ENCODE measurements at places on chromosomes 7 and 10. TPM values are rescaled to one million over a fixed set of nuclear protein-coding genes. Genes with fewer than 3 reads are reported as not detected.

DNA sequence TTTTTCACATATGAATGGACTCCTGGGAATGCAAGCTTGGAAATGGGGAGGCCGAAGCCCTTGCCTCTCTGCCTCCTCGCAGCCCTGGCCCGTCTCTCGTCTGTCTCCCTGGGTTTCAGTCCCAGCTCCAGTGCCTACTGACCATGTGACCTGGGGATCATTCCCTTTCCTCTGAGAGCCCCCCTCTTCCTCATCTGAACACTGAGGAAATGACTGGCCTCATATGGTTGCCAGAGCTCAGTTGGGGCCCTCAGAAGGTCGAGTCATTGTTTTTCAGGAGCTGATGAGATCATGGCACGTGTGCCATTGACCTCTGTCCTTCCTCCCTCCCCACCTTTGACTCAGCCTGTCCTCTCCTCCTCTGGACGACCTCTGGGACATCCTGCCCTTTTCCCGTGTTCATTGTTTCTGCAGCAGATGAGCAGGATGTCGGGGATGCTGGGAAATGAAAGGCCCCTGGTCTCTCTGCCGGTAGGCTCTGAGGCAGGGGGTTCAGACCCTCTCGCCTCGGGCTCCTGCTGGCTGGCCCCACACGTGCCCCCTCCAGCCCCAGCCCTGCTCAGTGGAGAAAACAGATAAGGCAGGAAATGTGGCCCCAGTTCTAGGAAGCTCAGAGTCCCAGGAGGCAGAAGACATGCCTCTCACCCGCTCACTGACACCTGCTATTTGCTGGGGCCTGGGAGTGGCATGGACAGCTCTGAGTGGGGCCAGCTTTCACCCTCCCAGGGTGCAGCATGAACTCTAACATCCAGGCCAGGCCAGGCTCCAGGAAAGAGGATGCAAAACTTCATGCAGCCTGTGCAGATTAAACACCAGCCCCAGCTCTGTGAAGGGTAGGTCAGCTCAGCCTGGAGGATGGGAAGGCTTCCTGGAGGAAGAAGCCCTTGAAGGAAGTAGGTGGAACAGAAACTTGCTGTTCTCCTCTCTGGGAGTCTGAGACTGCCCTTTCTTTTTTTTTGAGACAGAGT is 8.3 kb upstream of the PPP1R35 start:
- H3K27me3 ChIP-seq: no peaks in the 10 kb centered on the region
- H3K27ac ChIP-seq: peak overlapping the region; percentile 82
- no peak for DNase-seq
- H3K4me1 ChIP-seq: peaks cover 14% of the 10 kb centered on the region

DNA sequence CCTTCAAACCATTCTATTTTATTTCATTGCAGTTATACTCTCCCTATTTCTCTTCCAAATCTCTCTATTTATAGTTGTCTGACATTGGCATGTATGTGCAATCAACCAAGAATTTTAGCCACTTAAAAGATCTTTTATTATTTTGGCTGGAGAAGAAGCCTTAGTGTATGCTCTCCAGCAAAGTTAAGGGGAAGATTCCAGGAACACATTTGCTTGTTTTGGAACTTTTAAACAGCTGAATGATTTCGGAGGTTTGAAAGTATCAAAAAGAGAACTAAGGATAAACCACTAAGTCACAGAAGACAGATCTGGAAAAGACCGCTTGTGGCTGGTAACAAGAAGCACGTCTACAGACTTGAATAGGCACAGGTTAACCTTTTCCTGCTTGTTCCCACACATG is 182.2 kb upstream of the FZD1 start:
- no peak for DNase-seq
- no peaks in the 10 kb centered on the region for H3K36me3 ChIP-seq
- H3K4me3 ChIP-seq: no peak overlapping the region
- H3K27me3 ChIP-seq: no peaks in the 10 kb centered on the region

- DNase-seq: no peak
- no peaks in the 10 kb centered on the region for H3K4me1 ChIP-seq
- H3K27me3 ChIP-seq: no peaks in the 10 kb centered on the region
- H3K4me3 ChIP-seq: no peak overlapping the region
- H3K27ac ChIP-seq: no peak overlapping the region
- no peaks in the 10 kb centered on the region for H3K36me3 ChIP-seq
Observed at GRCh38 chr7:110358028-110358427, 732.9 kb upstream of the LRRN3 start.

- peaks cover 2% of the 10 kb centered on the region for H3K27me3 ChIP-seq
- no peaks in the 10 kb centered on the region for H3K4me1 ChIP-seq
- no peak overlapping the region for H3K27ac ChIP-seq
- no peak for DNase-seq
- H3K4me3 ChIP-seq: no peak overlapping the region
Observed at GRCh38 chr10:78433076-78433595, 399.5 kb downstream of the RPS24 start.

- no peaks in the 10 kb centered on the region for H3K4me1 ChIP-seq
- no peaks in the 10 kb centered on the region for H3K27me3 ChIP-seq
- DNase-seq: no peak
- H3K36me3 ChIP-seq: peaks cover 5% of the 10 kb centered on the region
- no peak overlapping the region for H3K27ac ChIP-seq
Observed at GRCh38 chr7:51187941-51188340, 128.7 kb downstream of the COBL start.

- H3K27me3 ChIP-seq: no peaks in the 10 kb centered on the region
- H3K4me3 ChIP-seq: no peak overlapping the region
- no peaks in the 10 kb centered on the region for H3K36me3 ChIP-seq
- DNase-seq: peak; percentile 58
- H3K27ac ChIP-seq: no peak overlapping the region
- no peaks in the 10 kb centered on the region for H3K4me1 ChIP-seq
Observed at GRCh38 chr10:98045785-98046389, 15.5 kb upstream of the CRTAC1 start.

GRCh38 chr10:26211781-26212444 is 4.7 kb upstream of the GAD2 start:
- H3K27me3 ChIP-seq: peaks cover 10% of the 10 kb centered on the region
- DNase-seq: no peak
- peaks cover 17% of the 10 kb centered on the region for H3K4me1 ChIP-seq
- no peaks in the 10 kb centered on the region for H3K36me3 ChIP-seq
- H3K4me3 ChIP-seq: no peak overlapping the region
- no peak overlapping the region for H3K27ac ChIP-seq

DNA sequence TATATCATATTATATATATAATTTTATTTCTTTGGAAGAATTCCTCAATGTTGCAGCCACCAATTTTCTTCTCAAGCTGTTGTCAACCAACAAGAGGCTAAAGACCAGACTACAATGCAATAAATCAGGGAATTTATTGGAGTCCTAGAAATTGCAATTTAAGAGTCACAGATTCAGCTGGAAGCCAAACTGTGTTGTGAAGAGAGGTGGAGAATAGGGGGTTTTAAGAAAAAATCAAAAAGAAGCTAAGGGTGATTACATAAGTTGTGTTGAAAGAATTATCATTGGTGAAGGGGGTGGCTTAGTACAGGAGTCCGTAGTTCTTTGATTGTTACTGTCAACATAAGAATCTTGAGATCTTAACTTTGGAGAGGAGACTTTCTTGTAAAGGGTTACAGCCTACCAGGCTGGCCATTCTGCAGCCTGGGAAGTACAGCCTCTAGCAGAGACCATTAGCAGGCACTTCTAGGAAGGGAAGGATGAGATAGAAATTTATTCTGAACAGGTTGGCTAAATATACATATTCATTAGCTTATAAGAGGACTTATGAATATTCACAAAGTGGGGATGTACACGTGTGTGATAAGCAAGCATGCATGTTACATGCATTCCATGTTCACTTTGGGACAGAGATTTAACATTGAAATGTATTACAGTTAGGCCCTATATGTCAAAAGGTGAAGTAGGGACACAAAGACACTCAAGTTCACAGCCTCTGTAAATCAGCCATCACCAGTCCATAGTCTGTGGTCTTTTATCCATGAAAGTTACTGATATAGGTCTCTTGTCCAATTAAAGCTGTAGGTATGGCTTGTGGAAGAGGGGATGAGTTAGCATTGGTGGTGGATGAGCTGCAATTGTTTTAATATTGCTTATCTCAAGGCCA is 8.3 kb upstream of the TMEM168 start:
- no peaks in the 10 kb centered on the region for H3K4me1 ChIP-seq
- H3K4me3 ChIP-seq: no peak overlapping the region
- no peaks in the 10 kb centered on the region for H3K27me3 ChIP-seq
- H3K27ac ChIP-seq: no peak overlapping the region
- DNase-seq: no peak

DNA sequence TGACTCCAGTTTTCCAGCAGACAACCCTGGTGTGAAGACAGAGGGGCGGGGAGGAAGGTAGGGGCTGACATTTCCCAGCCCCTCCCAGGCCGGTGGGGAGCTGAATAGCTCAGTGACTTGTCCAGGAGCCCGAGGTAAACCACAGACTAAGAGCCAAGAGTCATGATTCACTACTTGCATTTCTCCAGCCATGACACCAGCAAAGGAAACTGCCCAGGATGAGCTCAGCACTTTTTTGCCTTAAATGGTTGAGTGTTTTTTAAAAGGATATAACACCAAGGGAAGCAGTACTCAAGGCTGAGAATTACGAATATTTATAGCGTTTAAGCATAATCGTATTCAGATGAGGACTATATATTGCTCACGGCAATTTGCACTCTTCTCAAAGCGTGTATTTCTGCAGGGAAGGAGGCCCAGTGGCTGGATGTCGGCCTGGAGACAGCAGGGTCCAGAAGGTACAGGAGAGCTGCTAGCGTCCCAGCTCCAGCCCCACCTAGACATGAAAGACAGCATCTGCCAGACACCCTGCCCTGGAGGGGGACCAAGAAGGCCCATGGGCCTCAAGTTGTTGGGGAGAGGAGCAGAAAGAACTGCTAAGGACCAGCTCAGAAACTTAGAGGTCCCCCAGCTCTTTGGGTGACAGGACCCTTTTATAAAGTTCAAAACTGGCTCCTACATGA is 141.4 kb downstream of the GRID1 start:
- no peaks in the 10 kb centered on the region for H3K36me3 ChIP-seq
- H3K27me3 ChIP-seq: no peaks in the 10 kb centered on the region
- H3K27ac ChIP-seq: no peak overlapping the region
- DNase-seq: no peak

DNA sequence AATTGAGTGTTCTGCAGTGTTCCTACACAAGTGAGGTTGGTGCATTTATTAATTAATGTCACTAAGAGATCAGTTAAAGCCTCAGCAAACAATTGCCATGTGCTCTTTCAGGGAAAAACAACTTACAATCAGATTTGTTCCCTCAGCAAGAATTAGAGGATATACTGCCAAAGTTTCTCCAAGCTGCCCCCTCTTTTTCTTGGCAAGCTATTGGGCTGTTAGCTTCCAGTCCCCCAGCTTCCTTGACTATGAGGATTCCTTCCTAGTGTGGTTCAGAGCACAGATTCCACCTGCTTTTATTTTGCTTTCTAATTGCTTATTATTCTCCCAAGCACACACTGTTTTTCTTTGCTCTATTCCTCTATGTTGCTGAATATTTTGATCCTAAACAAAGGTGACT is 112.7 kb downstream of the RBM20 start:
- H3K4me1 ChIP-seq: peaks cover 5% of the 10 kb centered on the region
- no peak for DNase-seq
- H3K27ac ChIP-seq: no peak overlapping the region
- no peak overlapping the region for H3K4me3 ChIP-seq
- H3K27me3 ChIP-seq: no peaks in the 10 kb centered on the region

- no peak for DNase-seq
- no peaks in the 10 kb centered on the region for H3K36me3 ChIP-seq
- H3K27me3 ChIP-seq: peaks cover 4% of the 10 kb centered on the region
- no peak overlapping the region for H3K4me3 ChIP-seq
- H3K4me1 ChIP-seq: no peaks in the 10 kb centered on the region
Observed at GRCh38 chr7:103714376-103714927, 268.4 kb upstream of the SLC26A5 start.

- no peaks in the 10 kb centered on the region for H3K27me3 ChIP-seq
- no peak overlapping the region for H3K4me3 ChIP-seq
- no peak overlapping the region for H3K27ac ChIP-seq
- no peaks in the 10 kb centered on the region for H3K4me1 ChIP-seq
- H3K36me3 ChIP-seq: no peaks in the 10 kb centered on the region
Observed at GRCh38 chr7:106289848-106290247, 5.1 kb upstream of the NAMPT start.

DNA sequence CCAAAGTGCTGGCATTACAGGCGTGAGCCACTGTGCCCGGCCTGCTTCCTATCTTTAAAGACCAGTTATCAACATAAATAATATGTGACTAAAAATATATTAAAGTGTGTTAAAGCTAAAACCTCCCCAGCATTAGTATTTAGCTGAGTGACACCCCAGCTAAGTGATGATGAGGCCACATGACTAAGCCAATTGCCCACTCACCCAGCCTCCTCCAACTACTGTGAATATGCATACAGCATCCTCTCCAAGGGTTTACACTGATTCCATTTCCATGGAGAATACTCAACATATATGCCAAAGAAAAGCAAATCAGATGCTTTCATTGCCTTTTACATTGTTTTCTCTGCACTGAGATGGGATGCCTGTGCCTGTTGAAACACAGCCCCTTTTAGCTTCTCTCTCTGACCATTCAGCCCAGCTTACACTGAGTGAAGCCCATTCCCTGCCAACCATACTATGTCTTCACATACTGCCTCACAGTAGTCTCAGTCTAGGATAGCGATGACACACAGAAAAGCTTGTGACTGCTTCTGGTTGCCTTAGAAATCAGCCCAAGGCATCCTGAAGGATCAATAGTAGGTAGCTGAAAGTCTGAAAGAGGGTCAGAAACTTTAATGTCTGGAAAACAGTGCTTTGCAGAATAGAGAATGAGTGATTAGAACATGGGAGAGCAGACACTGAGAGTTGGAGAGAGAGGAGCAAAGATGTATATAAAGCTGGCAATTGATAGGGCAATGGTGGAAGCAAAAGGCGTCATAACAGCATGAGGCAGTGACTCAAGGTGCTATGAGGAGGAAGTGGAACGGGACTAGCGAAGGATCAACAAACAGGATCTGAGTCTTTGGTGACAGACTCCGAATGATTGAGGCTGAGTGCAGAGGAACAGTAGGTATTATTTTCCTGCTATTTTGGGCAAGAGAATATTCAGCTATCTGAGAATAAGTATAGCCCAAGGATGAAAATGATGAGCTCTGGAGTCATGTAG is 19.8 kb upstream of the ATE1 start:
- no peak overlapping the region for H3K27ac ChIP-seq
- no peaks in the 10 kb centered on the region for H3K4me1 ChIP-seq
- no peaks in the 10 kb centered on the region for H3K27me3 ChIP-seq
- DNase-seq: no peak
- no peaks in the 10 kb centered on the region for H3K36me3 ChIP-seq

DNA sequence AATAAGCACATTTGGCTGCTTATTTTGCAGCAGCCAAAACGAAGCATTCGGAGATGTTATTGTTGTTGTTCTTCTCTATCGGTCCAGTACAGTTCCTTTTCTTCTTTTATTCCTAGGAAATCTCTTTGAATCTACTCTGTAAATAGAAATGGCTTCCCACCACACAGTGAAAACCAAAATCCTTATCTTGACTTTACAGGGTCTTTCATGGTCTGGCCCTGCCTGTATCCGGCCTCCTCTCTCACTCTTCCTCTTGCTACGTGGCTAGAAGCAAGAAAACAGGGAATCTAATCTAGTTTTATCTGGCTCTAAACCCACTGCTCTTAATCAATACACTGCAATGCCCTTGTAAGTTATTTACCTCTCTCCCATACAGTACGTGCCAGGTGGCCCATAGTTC is 926.0 kb upstream of the C7orf33 start:
- no peaks in the 10 kb centered on the region for H3K36me3 ChIP-seq
- no peaks in the 10 kb centered on the region for H3K4me1 ChIP-seq
- no peak overlapping the region for H3K27ac ChIP-seq

Gene RPEL1
- not detected for total RNA-seq

Gene NKX2-3
- not detected for total RNA-seq

Gene HSPA12A
- total RNA-seq: 1.3 TPM

Gene POM121C
- 6.4 TPM for total RNA-seq

Gene CYP2C19
- 121 TPM for total RNA-seq

Gene GFRA1
- 14.2 TPM for total RNA-seq

Gene LIPJ
- 0.17 TPM for total RNA-seq

Gene FAM24B
- 2.0 TPM for total RNA-seq

All from liver (tissue), 10 donors.